Activated naive CD8-positive, alpha-beta T cell treated with anti-CD3 and anti-CD28 coated beads for 36 hours (primary cell): ENCODE measurements at places on chromosomes 13 and 19. TPM values are rescaled to one million over a fixed set of nuclear protein-coding genes. Genes with fewer than 3 reads are reported as not detected.

NDFIP2 gene
- 48.8 TPM for total RNA-seq

ZNF665 gene
- 6.6 TPM for total RNA-seq

KL gene
- total RNA-seq: 0.50 TPM

SIGLEC12 gene
- 0.33 TPM for total RNA-seq

APLP1 gene
- 0.68 TPM for total RNA-seq

ATP7B gene
- 0.80 TPM for total RNA-seq

CDX2 gene
- total RNA-seq: not detected

ADAMTSL5 gene
- 1.1 TPM for total RNA-seq
